NCI-H2081 treated with DMSO at 0.1 percent for 48 hours (cell line): ENCODE measurements at places on chromosomes 6 and 20.

DNA sequence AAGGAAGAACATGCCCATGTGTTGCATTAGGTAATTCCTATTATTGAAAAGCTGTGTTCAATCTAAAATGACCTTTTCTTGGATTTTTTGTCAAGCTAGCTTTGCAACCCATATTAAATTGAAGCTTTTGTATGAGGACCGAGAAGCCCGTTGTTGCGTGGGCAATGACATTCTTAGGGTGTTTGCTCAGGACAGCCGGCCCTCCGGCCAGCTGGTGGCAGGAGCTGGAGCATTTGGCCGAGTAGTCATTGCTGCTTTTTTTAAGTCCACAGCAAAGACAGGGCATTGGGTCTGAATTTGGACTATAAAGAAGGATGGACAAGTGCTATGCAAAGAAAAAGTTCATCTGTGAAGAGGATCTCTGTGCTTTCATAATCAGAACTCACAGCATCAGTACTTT, 365.8 kb downstream of the SAMD5 start:
- no peak for DNase-seq

DNA sequence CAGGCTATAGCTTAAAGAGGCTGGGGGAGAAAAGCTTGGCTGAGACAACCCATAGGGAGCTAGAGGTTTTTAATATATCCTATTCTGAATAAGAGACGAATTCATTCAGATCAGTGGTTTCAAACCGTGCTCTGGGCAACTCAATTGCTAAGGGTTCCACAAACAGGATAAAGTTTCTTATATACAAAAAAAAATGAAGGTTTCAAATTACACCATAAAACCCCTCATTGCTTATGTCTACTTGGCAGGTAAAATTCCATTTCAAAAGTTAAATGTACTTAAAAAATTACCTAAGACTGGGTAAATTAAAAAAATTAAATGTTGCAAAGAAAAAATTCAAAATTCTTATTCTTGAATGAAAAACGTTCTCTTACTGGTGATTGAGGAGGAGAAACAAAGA, 2.7 kb downstream of the HLA-DPB1 start:
- DNase-seq = no peak

GRCh38 chr20:50353289-50353961, 156.8 kb upstream of the PTPN1 start:
- no peak for DNase-seq

DNA sequence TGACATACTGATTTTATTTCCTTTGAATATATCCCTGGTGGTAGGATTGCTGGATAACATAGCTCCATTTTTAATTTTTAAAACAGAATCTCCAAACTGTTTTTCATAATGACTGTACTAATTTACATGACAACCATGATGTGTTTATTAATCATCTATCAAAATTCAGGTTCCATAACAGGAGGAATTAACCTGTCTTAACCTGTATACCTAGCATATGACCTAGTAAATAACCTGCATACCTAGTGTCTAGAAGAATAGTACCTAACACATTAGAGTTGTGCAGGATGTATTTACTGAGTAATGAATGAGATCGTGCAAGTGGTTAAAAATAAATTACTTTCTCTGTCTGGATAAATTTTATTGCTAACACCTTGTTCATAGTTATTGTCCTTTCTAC, 45.8 kb upstream of the ARHGAP18 start:
- DNase-seq = no peak

DNA sequence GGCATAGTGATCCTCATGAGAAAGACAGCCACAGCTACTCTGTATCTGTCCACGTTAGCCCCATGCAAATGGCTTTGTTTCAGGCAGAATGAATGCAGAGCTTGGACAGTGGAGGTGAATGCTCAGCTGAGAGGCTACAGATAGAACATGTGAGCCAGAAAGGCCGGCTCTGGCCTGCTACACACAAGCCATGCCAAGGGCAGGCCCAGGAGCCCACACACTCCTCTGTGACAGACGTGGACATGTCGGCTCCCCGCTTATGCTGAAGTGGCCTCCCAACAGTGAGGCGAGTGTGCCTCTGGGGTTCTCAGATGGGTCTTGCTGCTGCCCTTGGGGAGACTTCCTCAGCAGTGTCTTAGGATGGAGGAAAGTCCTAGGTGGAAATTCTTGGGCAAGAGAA, 159.6 kb downstream of the SYNDIG1 start:
- DNase-seq = no peak

- DNase-seq = no peak
Measured at GRCh38 chr6:11828262-11828870, 49.8 kb upstream of the ADTRP start.

DNA sequence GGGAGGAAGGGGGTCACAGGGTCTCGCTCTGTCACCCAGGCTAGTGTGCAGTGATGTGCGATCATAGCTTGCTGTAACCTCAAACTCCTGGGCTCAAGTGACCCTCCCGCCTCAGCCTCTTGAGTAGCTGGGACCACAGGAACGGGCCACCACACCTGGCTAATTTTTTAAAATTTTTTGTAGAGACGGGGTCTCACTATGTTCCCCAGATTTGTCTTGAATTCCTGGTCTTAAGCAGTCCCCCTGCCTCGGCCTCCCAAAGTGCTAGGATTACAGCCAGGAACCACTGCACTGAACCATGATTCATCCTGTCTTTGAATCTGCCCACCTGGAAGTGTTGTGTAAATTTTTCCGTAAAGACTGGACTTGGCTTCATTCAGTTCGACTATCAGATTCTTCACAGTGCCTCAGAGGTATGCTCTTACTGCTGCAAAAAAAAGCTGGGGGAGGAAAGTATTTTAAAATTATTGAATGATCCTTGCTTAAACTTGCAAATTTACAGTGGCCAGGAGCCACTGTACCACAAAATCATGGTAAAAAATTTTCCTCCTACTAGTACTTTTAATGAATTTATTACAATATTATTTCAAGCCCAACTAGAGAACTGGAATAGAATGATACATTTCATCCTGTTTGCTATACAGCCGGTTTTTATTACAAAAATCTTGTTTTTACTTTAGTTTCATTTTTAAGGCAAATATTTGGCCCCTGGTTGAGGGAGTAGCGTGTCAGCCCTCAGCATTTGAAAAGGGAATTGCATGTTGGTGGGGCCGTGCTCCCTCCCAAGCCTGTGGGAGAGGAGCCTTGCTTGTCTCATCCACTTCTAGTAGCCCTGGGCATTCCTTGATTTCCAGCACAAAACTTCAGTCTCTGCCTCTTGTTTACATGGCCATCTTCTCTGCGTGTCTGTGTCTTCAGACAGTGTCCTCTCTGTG, 202.5 kb upstream of the SGK1 start:
- no peak for DNase-seq

DNA sequence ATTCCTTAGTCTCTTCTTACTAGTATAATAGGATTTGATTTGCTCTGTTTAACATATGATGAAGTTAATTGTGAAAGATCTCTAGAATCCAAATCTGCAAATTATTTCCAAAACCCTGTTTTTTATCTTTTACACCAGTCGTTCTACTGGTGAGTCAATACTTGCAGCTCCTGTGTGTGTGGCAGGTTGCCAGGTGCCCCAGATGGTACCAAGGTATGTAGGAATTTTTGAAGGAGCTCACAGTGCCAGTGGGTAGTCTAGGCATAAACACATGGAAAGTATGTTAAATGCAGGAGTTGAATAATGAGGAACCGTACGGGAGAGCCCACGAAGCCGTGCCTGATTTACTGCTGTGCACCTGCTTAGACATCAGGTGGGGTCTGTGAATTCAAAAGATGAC, 192.2 kb downstream of the FARS2 start:
- DNase-seq = no peak

DNA sequence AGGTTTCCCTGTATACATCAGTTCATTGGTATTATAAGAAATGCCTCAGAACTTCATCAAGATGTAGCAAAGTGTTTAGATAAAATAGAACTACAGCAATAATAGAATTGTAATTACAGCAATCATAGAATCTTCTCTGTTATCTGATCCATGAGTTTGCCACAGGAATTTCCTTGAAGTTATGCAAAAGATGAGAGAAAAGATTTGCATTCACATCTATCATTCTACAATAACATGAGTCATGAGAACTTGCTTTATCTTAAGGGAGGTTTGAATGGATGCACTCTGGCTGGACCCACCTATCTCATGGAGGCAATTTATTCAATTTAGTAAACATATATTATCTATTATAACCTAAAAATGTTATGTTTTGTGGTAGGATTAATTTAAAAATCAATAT, 329.8 kb upstream of the EPHA7 start:
- no peak for DNase-seq

DNA sequence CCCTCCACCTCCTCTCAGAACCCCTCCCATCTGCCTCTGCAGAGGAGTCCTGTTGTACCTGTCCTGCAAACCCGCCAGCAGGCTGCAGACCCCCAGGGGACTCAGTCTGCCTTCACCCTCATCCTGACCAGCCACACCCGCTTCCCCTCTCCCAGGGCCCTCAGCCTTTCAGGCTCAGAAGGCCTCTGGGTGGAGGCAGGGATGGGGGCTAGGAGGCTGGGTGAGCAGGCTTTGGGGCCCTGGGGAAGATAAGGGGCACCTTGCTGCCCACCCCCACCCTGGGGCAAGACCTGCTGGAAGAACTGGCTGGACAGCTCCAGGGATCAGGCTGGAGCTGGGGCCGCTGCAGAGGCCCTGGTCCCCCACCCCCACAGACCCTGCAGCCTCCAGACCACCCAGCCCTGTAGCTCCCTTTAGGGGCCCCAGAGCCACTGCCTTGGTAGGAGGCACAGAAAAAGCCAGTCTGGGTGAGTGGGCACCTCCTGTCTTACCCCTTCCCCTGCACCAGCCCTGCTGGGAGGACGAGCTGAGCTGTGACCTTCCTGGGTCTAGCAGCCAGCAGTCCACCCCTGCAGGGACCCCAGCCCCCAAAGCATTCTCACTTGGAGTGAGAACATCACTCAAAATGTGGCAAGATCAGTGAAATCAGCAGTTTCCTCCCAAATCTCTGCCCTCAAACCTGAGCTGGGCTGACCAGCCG, 5.2 kb downstream of the TEAD3 start:
- DNase-seq = no peak

DNA sequence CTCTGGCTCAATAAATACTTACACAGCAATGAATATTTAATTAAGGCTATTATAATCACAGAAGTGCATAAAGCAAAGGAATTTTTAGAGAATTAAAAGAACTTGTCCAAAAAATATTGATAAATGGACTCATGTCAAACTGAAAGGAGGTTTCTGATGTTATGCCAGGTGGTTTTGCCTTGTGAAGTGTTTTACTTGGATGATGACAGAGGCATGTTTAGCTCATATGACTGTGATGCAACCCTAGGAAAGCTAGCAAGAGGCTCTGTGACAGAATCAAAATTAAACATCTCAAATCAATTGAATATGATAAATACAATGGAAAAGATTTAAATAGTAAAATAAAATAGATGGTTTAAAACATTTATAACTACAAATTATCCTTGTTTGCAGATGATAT, 137.3 kb downstream of the TMEM200A start:
- no peak for DNase-seq

DNA sequence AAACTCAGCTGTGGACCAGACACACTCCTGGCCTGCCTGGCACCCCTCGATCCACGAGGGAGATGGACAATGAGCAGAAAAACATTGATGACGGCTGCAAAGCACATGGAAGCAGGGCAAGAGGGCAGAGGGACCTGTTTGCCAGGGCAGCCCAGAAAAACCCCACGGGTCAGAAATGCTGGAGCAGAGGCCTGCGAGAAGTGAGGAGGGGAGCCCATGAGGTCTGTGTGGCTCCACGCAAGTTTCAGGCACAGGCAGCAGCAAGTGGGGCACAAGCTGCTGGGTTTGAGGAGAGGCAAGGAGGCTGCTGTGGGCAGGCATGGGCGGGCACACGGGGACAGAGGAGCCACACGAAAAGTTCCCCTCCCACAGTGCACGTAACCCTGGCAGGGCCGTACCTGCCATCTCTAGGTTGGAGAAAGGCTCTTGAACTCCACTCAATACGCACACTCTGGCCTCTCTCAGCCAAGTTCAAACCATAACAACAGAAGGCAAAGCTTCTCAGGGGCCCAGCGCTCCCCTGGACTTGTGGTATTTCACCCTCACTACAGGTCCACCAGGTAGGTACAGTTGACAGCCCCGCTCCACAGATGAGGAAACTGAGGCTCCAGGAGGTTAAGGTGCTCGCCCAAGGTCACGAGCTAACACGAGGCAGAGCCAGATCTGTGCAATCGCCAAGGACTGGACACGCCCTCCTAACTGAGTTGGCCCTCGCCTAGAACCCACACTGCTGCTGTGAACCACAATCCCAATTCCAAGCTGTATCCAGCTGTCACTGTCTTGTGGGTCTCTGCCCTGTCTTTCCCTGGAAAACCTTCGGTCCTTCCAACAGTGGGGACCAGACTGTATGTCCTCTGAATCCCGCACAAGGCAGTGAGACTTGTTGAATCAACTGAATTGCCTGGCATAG, 108.2 kb downstream of the NOL4L start:
- DNase-seq = no peak

GRCh38 chr6:148432462-148433195, 90.0 kb downstream of the SASH1 start:
- DNase-seq = no peak

DNA sequence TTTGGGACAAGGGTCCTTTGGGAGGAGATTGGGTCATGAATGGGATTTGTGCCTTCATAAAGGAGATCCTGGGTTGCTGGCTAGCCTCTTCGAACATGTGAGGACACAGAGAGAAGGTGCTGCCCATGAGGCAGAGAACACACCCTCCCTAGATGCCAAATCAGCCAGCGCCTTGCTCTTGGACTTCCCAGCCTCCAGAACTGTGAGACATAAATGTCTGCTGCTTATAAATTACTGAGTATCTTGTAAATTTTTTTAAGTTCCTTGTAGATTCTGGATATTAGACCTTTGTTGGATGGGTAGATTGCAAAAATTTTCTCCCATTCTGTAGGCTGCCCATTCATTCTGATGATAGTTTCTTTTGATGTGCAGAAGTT, 297.5 kb upstream of the FOXQ1 start:
- DNase-seq = no peak

DNA sequence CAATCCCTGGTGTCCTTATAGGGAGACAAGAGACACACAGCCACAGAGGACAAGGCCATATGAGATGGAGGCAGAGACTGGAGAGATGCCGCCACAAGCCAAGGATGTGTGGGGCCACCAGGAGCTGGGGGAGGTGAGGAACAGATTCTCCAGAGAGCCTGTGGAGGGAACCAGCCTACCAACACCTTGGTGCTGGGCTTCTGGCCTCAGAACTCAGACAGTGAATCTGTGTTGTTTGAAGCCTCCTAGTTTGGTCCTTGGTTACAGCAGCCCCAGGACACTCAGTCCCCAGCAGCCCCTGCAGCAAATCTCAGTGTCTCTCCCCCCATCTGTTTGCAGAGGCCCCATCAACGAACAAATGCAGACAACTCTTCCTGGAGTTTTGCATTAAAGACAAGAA, 73.2 kb upstream of the BHLHE23 start:
- DNase-seq = no peak

GRCh38 chr20:50364542-50364941, 145.6 kb upstream of the PTPN1 start:
- DNase-seq = no peak

- no peak for DNase-seq
Measured at GRCh38 chr20:57030611-57031600, 235.5 kb downstream of the BMP7 start.
